ENCODE measurements at places on chromosomes 7 and 10.

GRCh38 chr10:29461042-29461441, 172.2 kb downstream of the LYZL1 start:
- DNase-seq, result no peak

DNA sequence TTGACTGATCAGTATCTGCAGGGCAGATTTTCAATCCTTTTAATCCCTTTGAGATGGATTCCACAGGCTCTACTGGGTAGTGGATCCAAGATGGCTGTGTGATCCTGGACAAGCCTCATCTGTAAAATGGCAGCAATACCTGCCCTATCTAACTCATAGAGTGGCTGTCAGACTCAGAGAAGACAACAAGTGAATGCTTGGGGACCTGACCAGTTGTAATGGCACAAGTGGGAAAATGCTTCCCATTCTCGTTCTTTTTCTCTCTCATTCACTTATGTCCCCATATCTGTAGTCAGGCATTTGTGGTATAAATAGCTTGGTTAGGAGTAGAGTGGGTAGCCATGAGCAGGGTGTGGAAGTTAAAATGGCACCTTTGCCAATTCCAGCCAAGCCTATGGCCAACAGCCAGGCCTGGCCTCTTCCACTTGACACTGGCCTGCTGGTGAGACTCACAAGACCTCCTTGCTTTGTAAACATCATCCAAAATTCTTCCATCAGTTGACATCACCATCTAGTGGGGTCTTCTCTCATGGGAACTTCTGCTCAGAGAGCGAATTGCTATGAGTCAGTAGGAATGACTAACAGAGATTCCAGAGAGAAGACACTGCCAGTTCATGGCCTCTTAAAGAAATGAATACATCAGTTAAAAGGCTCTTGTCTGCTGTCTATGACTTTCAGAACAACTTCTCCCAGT, 150.1 kb downstream of the PLPP4 start:
- DNase-seq, result no peak

DNA sequence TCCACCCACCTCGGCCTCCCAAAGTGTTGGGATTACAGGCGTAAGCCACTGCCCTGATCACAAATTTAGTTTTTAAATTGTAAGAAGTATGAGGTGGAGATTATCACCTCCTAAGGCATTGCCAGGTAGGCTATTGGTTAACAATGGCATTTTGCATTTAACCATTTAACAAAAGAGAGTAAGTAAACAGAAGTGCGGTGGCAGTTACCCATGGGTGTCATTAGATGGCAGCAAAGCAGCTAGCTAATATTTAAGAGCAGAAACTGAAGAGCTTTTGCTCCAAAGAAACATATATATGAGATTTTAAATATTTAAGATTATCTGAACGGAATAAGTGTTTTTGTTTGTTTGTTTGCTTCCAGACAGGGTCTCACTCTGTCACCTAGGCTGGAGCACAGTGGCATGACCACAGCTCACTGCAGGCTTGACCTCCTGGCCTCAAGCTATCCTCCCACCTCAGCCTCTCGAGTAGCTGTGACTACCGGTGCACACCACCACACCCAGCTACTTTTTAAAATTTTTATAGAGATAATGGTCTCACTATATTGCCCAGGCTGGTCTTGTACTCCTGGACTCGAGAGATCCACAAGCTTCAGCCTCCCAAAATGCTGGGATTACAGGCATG, 325.5 kb upstream of the C7orf33 start:
- no peak for DNase-seq

DNA sequence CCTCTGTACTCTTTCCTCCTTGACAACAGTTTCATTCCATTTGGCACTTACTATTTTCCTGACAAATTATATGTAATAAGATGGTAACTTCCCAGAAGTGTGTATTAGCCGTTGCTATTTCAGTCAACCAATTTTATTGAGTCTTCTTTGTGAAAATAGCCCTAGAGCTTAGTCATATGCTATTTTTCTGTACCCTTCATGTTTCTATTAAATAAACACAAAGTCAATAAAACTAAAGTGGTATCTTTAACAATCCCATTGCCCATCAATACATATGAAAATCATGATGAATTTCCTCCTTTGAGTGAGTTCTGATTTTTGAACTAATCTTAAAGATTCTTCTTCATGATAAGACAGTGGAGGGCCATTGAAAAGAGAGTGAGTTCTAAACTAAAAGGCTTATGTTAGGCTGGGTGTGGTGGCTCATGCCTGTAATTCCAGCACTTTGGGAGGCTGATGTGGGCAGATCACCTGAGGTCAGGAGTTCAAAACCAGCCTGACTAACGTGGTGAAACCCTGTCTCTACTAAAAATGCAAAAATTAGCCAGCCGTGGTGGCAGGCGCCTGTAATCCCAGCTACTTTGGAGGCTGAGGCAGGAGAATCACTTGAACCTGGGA, 5.9 kb upstream of the MYPN start:
- DNase-seq, result no peak

GRCh38 chr7:128322040-128322643, 21.6 kb downstream of the RBM28 start:
- no peak for DNase-seq

- DNase-seq, result no peak
Observed at GRCh38 chr7:354597-355470, 64.9 kb downstream of the FOXL3 start.

DNA sequence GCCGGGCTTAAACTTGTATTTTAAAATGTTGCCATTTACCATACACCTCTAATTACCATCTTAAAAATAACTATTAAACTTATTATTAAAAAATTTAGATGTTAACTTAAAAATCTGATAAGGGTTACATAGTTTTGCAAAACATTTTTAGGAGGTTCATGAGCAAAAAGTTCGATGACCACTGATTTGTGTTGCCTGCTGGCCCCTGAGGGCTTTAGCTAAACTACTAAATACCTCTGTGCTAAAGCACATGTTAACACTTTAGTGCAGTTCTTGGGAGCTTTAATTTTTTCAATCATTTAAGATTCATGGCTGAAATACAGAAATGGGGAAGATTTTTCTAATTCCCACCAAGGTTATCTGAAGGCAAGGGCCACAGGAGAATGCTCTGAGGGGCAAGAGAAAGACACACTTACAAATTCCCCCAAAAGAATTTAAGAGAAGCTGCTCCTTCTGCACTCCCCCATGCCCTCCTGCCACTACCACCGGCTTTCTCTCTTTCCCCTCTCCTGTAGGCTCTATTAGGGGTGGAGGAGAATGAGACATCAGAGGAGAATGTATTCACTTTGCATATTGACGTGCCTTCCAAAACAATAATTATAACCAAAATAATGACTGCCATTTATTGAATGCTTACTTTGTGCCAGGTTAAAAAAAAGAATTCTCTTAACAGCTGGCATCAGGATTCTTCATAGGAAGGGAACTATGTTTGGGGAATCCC, 106.2 kb downstream of the RTKN2 start:
- DNase-seq, result no peak

DNA sequence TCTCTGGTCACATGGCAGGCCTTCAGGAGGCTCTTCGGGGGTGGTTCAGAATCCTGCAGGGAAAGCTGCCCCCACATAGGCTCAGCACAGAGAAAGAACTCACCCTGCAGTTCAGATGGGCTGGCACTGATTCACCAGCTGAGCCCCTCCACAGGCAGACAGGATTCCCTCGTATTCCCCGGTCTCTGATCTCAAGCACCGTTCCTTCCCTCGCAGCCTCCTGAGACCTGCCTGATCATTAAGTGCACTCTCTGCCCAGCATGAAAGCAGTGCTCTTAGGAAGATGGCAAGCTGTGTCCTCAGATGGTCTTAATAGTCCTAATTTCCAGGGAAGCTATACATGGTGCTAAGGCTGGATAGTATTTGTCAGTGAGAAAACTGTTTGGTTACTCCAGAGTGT, 78.2 kb upstream of the NPS start:
- DNase-seq, result no peak

- DNase-seq, result no peak
Observed at GRCh38 chr7:41910940-41911600, 208.2 kb upstream of the INHBA start.

DNA sequence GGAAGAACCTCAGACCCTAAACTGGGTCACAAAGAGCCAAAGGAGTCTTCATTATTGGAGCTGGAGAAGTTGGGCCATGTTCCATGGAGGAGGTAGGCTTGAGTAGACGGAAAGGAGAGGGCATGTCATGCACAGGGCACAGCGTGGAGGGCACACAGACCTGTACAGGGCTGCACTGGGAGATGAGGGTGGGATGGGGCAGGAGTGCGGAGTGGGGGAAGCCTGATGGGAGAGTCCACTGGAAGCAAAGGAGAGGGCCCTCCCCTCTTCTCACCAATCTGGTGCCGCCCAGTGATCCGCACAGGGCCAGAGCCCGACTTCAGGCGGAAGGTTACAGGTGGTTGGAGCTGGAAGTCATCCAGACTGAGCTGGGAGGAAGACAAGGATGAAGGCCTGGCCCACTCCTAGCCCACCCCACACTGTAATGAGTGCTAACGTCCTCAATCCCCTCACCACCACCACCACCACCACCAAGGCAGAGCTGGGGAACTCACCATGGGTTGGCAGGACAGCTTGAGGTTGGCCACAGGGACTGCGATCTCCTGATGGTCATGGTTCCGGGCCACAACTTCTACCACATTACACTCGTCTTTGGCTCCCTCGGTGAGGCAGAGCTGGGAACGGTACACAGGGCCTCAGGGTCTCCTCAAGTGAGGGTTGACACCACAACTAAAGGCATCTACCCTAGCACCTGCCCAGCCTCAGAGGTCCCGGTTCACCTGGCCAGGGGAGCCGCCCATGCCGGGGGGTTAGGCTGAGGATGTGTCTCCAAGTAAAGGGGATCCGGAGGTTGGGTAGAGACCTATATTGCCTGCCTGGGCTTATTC, 1.0 kb downstream of the NPM3 start:
- DNase-seq, result no peak

- no peak for DNase-seq
Observed at GRCh38 chr10:86946213-86947155, 10.9 kb downstream of the MMRN2 start.

GRCh38 chr7:20193242-20193777, 23.9 kb downstream of the MACC1 start:
- no peak for DNase-seq

DNA sequence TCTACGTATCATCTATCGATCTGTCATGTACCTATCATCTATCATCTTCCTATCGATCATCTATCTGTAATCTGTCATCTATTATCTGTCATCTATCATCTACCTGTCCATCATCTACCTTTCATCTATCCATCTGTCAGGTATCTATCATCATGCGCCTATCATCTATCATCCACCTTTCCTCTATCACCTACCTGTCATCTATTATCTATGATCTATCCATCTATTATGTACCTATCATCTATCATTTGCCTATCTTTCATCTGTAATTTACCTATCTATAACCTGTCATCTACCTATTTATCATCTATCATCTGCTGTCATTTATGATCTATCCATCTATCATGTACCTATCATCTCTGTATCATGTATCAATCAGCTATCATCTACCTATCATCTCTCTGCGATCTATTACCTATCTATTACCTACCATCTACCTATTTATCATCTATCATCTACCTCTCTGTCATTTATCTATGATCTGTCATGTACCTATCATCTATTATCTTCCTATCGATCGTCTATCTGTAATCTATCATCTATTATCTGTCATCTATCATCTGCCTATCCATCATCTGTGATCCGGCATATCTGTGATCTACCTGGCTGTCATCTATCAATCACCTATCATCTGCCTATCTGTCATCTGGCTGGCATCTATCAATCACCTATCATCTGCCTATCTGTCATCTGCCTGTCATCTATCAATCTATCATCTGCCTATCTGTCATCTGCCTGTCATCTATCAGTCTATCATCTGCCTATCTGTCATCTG, 1.6 kb upstream of the VIPR2 start:
- DNase-seq, result no peak

GRCh38 chr10:13685885-13686284, 99.1 kb downstream of the PRPF18 start:
- no peak for DNase-seq

All from C1 segment of cervical spinal cord (tissue), 14 donors.